Activated CD8-positive, alpha-beta T cell treated with anti-CD3 and anti-CD28 coated beads, Interleukin-2, amount 10 ng/mL, durations not matched to agents 7 days and 5 days (primary cell): ENCODE measurements at places on chromosomes 7 and 10.

GRCh38 chr10:59657724-59658123, 51.9 kb downstream of the SLC16A9 start:
- DNase-seq: no peak

DNA sequence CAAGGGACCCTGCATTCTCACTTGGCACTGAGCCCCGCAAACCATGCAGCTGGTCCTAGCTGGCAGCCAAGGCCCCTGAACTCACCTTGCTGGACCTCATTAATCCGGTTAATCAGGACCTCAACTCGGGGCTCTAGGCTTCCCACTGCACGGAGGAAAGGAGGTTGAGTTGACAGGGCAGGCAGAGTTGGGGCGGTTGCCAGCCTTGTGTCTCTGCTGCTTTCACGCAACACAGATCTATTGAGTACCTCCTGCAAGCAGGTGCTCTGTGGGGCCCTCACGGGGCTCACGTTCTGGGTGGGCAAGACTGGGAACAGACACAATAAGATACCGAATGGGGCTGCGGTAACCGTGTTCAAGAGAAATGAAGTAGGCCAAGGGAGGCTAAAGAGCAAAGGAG, 6.2 kb downstream of the SYCE1 start:
- no peak for DNase-seq

DNA sequence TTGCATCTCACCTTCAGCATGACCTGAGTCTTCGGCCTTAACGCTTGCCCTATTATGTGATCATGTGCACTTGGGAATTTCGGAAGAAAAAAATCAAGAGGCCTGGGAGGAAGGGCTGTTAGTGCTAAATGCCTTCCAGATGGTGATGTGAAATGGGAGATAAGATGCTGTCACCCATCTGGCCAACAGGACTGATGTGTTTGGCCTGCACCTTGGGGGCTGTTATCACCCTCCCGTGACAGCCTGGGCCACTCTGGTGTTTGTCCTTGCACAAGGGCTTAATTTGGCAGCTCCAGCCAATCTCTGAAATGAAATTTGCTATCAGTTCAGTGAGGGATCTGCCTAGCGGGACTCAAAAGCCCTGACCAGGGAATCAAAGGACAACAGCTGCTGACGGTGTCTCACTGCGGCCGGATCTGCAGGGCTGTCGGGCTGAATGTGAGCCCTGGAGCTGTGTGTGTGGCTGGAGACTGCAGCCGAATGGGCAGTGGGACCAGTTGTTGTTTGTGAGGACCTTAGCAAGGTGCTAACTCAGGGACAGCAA, 131.4 kb upstream of the BTBD16 start:
- no peak for DNase-seq

DNA sequence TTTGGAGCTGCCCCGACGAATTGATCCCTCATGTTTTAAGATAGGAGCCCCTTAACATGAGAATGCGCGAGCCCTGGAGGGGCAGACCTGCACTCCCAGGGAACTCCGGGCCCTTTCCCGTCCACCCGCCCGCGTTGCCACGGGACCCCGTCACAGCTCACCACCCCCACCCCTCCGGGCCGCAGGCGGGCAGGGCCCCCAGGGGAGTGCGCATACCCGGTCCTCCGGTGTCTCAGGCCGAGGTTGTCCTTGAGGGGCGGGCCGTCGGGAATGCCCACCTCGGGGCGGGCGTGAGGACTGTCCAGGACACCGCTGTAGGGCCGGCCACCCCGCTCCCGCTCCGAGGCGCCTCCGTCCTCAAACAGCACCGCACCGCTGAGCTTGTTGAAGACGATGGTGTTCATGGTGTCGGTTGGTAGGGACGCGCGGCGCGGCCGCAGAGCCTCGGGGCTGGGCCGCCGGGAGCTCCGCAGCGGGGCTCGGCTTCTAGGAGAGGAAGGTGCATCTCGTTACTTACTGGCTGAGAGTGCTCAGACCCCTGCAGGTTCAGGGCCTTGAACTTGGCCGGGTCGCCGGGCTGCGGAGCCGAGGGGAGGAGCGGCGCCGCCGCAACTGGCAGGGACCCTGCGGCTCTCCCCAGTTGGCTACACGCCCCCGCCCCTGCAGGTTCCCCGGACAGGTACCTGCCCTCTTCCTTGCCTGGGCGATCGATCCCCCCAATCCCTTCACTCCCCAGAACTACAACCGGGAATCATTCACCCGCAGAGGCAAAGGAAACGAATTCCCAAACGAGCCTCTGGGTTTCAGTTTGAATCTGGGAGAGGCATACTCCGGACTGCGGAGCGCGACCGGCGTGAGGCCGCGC, 2.4 kb downstream of the MKX start:
- DNase-seq: peak; percentile 44

GRCh38 chr7:28086198-28086597, 94.4 kb downstream of the JAZF1 start:
- no peak for DNase-seq

DNA sequence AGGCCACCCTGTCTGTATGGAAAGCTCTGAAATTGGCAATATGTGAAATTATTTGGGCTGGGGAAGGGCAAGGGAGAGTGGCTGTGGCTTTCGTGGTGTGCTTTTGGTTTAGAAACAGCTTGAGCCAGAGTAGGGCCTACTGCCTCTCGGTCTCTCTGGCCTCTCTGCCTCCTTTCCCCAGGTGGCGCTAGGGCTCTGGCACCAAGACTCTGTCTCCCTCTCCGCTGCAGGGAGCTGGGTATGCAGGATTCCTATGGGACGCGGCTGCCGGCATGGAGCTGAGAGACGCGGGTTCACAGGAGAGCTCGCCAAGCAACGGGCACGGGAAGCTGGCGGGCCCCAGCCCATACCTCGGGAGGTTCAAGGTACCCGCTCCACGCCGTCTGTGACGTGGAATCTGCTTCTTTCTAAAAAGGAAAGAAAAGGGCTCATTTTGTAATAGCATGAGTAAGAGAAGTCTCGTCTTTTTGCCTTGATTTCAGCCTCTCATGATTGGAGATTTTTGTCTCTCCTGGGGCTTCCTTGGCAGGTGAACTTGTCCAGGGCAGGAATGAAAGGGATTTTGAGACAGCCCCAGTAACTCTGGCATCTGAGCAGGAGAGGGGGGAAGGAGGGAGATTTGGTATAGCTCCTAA, 105.1 kb upstream of the ANLN start:
- no peak for DNase-seq

- DNase-seq: no peak
These were observed 182.9 kb downstream of the EBF3 start for GRCh38 chr10:129780901-129781795.

- no peak for DNase-seq
These were observed 139.5 kb downstream of the SRPK2 start for GRCh38 chr7:105249216-105249615.

- no peak for DNase-seq
These were observed 37.2 kb downstream of the DLG5 start for GRCh38 chr10:77889277-77889903.

DNA sequence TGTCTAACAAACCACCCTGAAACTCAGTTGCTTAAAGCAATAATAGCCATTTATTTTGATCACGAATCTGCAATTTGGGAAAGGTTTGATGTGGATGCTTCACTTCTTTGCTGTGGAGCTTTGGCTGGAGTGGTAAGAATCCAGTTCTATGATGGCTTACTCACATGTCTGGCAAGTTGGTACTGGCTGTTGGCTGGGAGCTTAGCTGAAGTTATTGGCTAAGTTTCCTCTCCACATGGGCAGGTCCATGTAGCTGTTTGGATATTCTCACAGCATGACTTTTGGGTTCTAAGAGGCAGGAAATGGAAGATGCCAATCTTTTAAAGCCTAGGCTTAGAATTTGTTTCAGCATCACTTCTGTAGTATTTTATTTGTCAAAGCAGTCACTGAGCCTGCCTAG, 277.6 kb upstream of the NRP1 start:
- DNase-seq: no peak

DNA sequence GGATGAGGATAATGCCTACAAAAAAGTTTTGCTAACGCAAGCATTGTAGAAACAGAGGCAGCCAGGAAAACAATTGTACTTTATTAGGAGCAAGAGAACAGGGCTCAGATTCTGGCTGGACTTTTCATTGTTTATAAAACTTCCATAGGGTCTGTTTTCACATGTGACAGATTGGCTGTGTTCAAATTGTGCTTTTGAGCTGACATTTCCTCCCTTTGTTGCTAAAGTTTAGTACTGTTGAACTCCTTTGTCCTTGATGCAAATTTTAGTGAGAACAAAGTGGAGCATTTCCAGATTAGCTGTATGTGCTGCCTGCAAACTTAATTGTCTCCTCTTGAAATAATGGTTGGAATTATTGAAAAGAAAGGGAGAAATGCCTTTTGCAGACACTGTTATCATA, 221.0 kb upstream of the FZD1 start:
- DNase-seq: no peak

DNA sequence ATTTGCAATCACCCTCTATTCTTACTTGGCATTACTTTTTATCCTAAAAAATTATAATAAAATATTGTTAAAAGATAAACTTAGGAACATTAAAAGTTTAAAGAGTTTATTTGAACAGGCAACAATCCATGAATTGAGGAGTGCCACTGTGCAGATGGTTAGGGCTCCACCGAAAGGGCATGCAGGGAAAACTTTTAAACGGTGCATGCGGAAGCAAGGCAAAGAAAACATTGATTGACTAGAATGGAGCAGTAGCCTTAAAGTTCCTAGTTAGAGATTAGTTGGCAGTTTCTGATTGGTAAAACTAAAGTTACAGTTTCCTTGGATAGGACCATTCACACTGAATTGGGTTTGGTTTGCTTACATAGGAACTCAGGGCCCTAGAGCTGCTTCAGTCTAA, 17.3 kb downstream of the CC2D2B start:
- DNase-seq: no peak

DNA sequence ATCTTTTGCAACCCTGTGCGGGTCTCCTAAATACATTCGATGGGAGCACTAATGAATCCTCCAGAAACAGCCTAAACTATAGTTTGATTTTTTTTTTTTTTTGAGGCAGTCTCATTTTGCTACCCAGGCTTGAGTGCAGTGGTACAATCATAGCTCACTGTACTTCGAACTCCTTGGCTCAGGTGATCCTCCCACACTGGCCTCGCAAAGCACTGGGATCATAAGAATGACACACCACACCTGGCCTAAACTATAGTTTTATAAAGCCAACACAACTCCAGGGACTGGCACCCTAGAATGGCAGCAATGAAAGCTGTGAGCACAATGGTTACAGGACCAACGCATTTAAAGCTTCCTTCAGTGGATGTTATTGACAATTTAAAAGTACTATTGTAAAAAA, 14.5 kb upstream of the JMJD1C start:
- no peak for DNase-seq

- no peak for DNase-seq
These were observed 21.0 kb upstream of the GRB10 start for GRCh38 chr7:50803359-50804337.

GRCh38 chr7:6266699-6267098, 5.7 kb downstream of the CYTH3 start:
- no peak for DNase-seq

GRCh38 chr7:50869108-50869725, 86.5 kb upstream of the GRB10 start:
- DNase-seq: no peak

GRCh38 chr7:118109607-118110006, 74.4 kb upstream of the LSM8 start:
- DNase-seq: no peak

DNA sequence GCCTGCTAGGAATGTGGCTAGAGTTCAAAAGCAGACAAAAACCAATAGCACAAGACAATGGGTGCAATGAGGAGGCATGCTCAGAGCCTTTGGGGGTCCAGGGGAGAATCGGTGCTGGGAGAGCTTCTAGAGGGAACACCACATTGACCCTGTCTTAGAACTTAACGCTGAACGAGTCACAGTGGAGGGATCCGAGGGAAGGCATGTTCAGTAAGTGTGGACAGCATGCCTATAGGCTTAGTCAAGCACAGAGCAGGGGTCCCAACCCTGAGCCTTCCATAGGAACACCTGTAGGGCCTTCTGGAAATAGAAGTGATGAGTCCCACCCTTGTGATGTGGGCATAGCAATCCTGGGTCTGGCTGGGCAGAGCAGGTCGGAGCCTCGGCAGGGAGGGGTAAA, 148.7 kb downstream of the PKD1L1 start:
- no peak for DNase-seq

DNA sequence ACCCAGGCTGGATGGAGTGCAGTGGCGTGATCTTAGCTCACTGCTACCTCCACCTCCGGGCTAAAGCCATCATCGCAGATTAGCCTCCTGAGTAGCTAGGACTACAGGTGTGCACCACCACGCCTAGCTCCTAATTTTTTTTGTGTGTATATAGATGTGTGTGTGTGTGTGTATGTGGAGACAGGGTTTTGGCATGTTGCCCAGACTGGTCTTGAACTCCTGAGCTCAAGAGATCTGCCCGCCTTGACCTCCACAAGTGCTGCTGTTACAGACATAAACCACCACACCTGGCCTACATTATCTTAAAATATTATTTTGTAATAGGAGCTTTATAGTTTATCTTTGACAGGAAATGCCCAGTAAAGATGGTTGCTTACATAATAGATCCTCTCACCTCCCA, 25.0 kb downstream of the FOXP2 start:
- DNase-seq: no peak

DNA sequence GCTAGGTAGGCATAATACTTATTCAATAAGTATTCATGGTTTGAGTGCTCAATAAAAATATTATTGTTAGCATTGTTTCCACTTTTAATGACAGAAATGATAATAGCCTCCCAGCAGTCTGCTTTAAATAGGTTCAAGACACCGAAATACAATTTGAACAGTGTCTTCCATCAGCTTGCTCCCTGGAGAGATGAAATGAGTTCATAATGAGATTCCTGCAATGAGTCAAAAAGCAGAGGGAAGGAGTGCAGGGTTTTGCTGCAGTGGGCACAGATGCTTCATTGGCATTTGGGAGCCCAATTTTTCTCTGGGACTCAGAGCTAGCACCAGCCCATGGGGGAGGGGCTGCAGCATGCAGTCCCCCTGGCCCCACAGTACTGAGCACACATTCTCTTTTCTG, 32.6 kb upstream of the CHCHD3 start:
- DNase-seq: no peak

GRCh38 chr7:87886875-87887274, 10.6 kb downstream of the DBF4 start:
- DNase-seq: no peak

GRCh38 chr7:87456247-87456646, 19.2 kb downstream of the ABCB4 start:
- no peak for DNase-seq

DNA sequence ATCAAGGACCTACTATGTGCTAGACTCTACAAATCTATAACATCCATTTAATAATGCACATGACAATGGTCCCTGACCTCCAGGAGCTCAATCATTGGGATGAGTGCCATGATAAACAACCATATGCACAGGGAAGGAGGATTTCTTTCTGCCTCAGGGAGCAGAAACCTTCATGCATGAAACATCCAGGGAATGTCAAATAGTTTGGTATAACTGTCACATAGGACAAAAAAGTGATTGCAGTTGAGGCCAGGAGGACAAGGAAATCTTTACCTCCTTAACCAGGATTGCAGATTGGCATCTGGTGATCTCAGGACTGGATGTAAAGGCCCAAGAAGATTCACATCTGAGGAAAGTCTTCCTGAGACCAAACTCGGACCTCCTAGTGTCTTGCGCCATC, 993.1 kb downstream of the KCNMA1 start:
- no peak for DNase-seq

GRCh38 chr7:37310327-37311080, 138.2 kb downstream of the ELMO1 start:
- DNase-seq: peak; percentile 39

GRCh38 chr10:79090134-79090803, 21.5 kb downstream of the ZMIZ1 start:
- no peak for DNase-seq
